ENCODE measurements at places on chromosomes 7 and 10.

DNA sequence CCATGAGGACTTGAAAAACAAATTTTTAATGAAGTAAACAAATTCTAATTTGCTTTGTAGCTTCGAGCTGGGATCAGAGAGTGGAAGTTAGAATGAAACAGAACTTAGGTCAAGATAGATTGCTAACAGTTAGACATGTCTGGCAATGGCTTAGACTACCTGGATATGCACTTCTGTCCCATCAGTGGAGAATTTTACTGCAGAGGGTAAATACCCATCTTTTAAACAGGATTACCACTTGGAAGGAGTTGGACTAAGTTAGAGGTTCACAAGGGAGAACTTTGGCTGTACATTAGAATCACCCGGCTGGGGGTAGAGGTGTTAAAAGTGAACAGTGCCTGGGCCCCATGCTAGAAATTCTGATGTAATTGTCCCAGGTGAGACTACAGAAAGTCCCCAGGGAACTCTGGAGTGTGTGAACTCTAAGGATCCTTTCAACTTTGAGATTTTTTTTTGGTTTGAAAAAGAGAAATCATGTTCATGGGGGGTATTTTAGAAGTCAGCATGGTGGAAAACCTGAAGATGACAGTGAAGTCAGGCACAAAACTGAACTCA, 35.5 kb downstream of the ENTPD1 start:
- DNase-seq = no peak

GRCh38 chr7:8435095-8435494, 1.7 kb downstream of the NXPH1 start:
- DNase-seq = no peak

DNA sequence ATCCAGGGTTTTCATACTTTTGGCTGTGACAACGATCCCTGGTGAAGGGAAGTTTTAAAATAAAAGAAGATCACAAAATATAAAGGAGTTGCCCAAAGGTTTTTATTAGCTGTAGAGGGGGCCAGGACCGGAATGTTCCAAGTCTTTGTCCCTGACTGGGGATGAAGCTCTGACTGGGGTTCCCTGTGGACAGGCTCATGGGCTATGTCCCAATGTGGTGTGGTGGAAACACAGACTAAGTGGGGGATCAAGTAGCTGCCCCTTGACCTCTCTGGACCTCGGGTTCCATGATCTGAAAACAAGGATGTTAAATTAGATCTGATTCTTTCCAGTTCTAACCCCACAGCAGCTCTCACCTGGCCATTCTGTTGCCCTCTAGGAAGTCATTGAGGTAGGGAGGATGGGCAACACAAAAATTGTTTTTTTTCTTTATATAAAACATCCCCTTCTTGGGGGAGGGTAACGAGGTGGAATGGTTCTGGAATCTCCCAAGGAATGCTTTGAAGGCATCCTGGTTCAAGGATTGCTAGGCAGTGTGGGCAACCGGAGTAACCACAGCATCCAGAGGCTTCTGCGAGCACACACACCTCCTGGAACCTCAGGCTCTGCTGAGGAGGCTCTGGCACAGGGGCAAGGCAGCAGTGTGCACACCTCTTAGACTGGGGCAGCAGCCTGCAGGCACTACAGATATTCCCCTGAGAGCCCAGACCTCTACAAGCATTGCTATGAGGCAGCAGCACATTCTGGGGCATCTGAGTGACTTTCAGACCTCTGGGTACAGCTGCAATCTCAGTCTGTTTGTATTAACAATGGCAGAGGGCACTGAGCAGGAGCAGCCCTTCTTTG, 21.4 kb upstream of the CRYGN start:
- DNase-seq = no peak

- DNase-seq = no peak
Observed at GRCh38 chr7:156604311-156604710, 36.3 kb upstream of the RNF32 start.

DNA sequence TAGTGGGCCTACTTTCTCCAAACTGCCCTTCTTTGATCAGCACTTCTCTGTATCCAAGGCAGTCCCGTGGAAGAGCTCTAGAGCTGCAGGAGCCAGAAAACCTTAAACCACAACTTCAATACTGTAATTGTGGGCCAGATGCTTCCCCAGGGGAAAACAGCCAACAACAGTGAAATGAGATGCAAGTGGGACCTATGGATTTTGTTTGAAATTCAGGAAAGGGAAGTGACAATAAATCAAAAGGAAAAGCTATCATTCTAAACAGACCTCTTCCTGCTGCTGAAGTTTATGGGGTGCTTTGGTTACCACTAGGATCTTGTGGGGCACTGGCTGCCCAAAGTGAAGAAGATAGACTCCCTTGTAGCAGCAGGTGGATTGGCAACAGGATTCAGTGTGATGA, 1031.7 kb downstream of the LRMDA start:
- no peak for DNase-seq

- DNase-seq = no peak
Observed at GRCh38 chr7:51226063-51226755, 90.4 kb downstream of the COBL start.

DNA sequence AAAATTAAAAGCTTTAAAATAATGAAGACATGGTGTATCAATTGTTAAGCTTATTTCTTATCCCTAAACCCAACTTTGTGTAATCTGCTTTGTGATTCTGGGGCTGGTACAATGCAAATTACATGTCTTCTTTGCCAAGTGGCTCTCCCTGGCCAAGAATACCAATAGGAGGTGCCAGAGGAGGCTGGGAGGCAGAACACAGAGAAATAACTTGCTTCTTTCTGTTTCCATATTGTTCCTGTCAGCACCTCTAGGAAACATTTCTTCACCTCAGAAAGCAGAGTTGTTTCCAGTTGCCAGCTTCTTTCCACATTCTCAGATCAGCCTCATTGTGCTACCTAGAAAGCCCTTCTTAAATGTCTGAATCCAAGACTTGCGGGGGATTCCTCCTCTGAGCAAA, 174.4 kb downstream of the MDFIC start:
- no peak for DNase-seq

DNA sequence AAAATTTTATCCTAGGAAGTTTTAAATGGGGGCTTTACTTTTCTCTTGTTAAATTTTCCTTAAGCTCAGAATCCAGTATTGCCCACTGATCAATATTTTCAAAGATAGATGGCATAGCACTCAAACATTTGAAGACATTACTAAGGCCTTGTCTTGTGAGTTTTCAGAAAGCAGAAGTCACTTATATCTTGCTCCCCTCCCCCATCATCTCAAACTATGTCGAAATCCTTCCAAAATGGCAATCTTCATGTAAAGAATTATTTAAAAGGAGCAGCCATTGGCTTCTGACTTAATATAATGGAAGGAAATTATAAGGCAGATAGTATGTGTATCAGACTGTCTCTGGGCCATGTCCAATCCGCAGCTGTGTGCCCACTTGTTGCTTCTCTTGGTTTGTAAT, 553.5 kb upstream of the C7orf33 start:
- DNase-seq = no peak

DNA sequence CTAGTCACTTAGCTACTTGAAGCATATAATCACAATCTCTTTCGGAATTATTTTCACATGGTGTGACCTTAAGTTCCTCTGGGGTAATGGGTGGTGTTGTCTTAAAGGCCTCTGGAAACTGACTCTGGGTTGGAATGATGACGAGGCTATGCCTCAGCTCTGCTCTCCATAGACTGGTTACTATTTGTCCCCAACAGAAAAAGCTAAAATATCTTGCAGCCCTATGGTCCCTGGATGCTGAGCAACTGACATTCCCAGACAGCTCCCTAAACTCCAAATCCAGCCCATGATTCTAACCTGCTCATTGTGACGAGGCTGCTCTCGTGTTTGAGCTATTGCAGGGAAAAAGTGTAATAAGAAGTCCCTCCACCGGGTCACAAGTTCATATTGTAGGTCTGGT, 51.6 kb downstream of the HBP1 start:
- DNase-seq = no peak

GRCh38 chr7:37901236-37901827, 15.3 kb downstream of the SFRP4 start:
- DNase-seq = no peak

DNA sequence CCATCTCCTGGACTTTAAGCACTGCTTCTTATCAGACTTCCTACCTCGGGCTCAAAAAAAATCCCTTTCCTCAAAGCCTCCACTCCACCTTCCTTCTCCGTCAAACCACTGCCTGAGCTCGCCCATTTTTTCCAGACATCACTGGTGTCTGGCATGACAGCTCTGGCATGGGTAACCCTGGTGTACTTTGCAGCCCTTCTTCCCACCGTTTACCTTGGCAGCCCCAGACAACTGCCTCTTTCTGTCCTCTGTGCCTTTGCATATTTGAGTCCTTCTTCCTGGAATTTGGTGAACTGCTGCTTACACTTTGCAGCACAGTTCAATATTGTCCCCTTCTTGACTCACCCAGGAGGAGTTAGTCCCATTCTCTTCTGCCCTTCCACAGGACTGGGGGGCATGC, 144.6 kb upstream of the TBX20 start:
- DNase-seq = no peak

DNA sequence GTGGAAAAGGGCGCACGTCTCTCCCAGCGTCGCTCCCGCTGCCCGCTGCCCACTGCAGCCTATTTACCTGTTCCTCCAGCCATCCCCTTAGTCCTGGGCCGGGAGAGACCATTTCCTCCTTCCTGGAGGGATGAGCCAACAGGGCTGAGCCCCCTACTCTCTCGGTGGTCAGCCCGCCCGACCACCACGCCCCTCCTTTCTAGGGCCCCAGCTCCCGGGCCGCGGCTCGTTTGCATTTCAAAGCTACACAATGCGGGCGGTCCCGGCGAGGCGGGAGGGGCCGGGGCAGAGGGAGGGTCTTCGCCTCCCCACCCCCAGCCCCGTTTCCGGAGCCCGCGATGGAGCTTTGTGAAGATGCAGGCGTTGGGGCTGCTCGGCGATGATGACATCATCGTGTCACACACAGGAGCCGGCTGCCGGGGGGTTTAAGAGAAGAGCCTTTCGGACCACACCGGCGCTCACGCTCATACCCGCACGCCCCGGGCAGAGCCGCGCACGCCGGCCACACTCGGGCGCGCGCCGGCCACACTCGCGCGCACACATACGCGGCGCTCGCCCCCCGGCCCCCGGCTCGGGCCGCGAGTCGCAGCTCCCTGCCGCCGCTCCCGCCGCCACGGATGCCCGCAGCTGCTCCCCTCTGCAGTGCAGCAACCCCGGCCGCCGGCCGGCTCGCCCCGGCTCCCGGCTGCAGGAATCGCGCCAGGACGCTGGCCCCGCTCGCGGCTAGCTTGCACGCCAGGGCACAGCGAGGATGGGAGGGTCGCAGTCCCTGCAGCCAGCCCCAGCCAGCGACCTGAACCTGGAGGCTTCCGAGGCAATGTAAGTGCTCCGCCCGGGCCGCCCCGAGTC, 107.7 kb upstream of the BTBD16 start:
- peak; percentile 31 for DNase-seq

All from testis (tissue), 5 donors.